ENCODE measurements at places on chromosomes 4 and X. TPM values are rescaled to one million over a fixed set of nuclear protein-coding genes. Genes with fewer than 3 reads are reported as not detected.

TET2 gene
- polyA plus RNA-seq = 5.3 TPM

ERAS gene
- 0.05 TPM for polyA plus RNA-seq

XKRX gene
- polyA plus RNA-seq = 2.6 TPM

TENM3 gene
- polyA plus RNA-seq = 0.20 TPM

CENPVL2 gene
- polyA plus RNA-seq = not detected

HSPA4L gene
- 4.4 TPM for polyA plus RNA-seq
